Renal cortex interstitium (tissue), 15 donors: ENCODE measurements at places on chromosomes 2 and 18.

GRCh38 chr2:171325886-171326585 is 107.8 kb downstream of the METTL8 start:
- DNase-seq, result no peak

- DNase-seq, result no peak
These were observed 71.3 kb downstream of the C1D start for GRCh38 chr2:67991456-67991855.

DNA sequence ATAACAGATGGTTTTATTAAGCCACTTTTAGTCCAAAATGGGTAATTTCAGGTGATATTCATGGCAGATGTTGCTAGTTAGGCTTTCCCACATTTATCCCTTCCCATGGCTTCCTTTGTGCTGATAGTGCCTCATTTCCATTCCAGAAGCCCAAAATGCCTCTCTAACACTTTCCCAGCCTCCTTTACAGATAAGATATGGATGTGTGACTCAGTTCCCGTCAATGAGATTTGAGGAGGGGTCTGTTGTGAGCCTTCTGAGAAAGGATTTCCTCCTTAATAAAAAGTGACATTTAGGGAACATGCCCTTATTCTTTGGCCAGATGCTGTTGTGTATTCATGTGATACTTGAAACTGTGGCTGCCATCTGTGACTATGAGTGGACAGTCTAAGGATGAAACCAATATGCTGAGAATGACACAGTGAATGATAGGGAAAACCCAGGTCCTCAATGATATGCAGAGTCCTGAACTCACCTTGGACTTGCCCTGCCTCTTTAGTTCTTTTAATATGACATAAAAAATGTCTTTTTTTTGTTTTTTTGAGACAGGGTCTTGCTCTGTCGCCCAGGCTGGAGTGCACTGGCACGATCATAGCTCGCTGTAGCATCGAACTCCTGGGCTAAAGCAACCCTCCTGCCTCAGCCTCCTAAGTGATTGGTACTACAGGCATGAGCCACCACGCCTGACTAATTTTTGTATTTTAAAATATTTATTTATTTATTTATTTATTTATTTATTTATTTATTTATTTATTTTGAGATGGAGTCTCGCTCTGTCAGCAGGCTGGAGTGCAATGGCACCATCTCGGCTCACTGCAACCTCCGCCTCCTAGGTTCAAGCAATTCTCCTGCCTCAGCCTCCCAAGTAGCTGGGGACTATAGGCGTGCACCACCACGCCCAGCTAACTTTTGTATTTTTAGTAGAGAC is 5.8 kb upstream of the ACSL3 start:
- no peak for DNase-seq

GRCh38 chr2:9237831-9238230 is 31.2 kb downstream of the ASAP2 start:
- no peak for DNase-seq

DNA sequence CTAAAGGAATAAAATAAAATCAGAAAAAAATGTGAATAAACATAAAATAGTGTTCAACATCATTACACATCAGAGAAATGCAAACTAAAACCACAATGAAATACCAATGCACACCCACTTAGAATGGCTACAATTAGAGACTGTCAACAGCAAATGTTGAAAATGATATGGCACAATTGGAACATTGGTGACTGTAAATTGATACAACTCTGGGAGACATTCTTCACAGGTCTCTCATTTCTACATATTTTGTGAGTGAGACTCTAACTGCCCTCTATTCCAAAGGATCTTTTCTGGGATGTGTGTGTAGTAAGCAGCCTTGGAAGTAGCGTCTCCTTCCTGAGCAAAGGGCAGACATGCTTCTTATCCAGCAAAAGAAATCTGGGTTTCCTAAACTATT is 323.0 kb downstream of the FBXO15 start:
- DNase-seq, result no peak
